ENCODE measurements at places on chromosomes 4 and X. TPM values are rescaled to one million over a fixed set of nuclear protein-coding genes. Genes with fewer than 3 reads are reported as not detected.

MYL5 gene
- 25.6 TPM for total RNA-seq

NR3C2 gene
- 0.20 TPM for total RNA-seq

DNA sequence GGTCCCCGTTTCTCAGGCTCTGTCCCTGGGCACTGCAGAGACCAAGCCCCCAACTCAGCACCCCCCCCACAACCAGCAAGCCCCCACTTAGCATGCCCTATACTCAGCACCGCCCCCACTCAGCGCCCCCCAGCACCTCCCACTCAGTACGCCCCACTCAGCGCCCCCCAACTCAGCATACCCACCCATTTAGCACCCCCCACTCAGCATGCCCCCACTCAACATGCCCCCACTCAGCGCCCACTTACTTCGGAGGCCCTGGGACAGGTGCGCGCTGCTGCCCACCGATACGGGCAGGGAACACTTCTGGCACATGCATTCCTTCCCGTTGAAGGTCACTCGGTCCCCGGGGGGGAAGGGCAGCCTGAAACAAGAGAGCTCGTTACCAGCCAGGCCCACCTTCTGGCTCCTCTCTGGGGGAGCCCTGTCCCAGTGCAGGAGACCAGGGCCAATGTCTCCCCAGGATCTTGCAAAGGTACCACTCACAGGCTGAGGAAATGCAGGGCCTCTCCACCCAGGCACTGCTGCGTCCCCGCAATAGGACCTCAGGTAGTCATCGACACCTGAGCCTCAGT lies 70.6 kb downstream of the ABLIM2 start:
- H3K4me3 ChIP-seq = no peak overlapping the region
- H3K27me3 ChIP-seq = peaks cover 17% of the 10 kb centered on the region
- peak; percentile 75 for DNase-seq
- H3K27ac ChIP-seq = no peak overlapping the region
- peaks cover 4% of the 10 kb centered on the region for H3K4me1 ChIP-seq
- H3K36me3 ChIP-seq = peaks cover 2% of the 10 kb centered on the region

DNA sequence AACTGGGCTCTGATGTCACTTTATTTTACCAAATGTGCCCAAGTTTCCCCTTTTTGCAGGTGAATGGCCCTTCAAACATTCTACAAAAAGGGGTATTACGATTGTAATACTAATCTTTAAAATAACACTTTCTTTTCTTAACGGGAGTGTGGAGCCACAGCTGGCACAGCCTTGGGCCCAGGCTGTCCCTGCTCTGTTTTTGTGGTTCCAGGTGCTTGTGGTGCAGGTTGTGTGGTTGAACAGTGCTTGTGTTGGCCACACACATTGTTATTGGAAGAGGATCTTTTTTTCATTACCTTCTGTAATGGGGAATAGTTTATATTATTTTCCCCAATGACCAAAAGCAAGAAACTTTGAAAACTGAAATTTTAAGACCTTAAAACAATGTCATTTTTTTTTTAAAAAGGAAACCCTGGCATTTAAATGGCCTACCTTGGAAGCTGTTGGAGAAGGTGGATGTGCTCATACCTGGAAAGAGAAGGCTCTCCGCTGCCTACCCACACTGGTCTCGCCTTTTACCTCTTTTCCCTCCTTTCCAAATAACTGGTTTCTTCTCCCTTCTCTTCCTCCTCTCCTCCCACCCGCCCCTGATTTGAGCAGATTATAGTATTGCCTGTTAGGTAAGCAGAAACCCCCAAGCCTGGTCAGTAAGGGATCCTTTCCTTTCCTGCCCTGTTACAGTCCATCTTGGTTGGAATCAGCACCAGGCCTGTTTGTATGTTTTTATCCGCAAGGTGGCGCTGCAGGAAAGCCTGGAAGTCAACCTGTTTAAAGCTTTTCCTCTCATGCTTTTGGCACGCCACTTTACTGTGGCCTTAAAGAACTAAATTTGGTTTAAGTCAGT lies 28.6 kb downstream of the HADH start:
- H3K4me1 ChIP-seq = no peaks in the 10 kb centered on the region
- H3K27ac ChIP-seq = no peak overlapping the region
- no peaks in the 10 kb centered on the region for H3K27me3 ChIP-seq

DNA sequence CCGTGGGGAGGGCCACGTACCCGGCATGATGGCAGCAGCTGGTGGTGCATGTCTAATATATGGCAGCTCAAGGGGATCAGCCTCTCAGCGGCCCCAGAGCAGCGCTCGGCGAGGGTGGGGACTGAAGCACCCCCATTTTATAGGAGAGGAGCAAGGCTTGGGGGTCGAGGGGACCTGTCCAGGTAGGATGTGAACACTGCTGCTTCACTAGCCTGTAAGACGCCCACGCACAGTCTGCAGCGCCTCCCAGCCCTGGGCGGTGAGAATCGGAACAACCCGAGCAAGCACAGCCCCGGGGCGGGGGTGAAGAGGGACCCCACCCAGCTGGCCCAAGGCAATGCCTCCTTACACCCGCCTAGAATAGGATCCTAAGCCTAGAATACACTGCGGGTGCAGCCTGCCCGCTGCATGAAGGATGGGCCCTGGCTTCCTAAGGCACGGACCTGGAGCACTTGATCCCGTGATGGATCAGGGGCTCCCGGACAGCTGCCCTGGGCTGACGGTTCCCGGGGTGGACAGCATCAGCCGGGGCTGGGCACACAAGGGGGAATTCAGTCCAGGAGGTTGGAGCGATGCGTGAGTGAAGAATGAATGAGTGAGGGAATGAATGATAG lies 17.6 kb downstream of the ADRA2C start:
- no peaks in the 10 kb centered on the region for H3K36me3 ChIP-seq
- peaks cover 17% of the 10 kb centered on the region for H3K27me3 ChIP-seq
- no peak overlapping the region for H3K4me3 ChIP-seq
- H3K27ac ChIP-seq = no peak overlapping the region
- H3K4me1 ChIP-seq = no peaks in the 10 kb centered on the region
- no peak for DNase-seq

- peaks cover 3% of the 10 kb centered on the region for H3K36me3 ChIP-seq
- no peaks in the 10 kb centered on the region for H3K27me3 ChIP-seq
- no peak for DNase-seq
- no peak overlapping the region for H3K4me3 ChIP-seq
- peaks cover 17% of the 10 kb centered on the region for H3K4me1 ChIP-seq
Observed at GRCh38 chrX:22383988-22384387, 111.3 kb downstream of the CBLL2 start.

GRCh38 chrX:84710611-84711010 lies 208.4 kb upstream of the HDX start:
- H3K27ac ChIP-seq = no peak overlapping the region
- H3K4me3 ChIP-seq = no peak overlapping the region
- H3K36me3 ChIP-seq = no peaks in the 10 kb centered on the region
- no peak for DNase-seq
